ENCODE measurements at places on chromosomes 2 and 18. TPM values are rescaled to one million over a fixed set of nuclear protein-coding genes. Genes with fewer than 3 reads are reported as not detected.

The BOLL gene
- total RNA-seq, result not detected

The SPOPL gene
- total RNA-seq, result 7.1 TPM

The LINC00305 gene
- not detected for total RNA-seq

The ST8SIA3 gene
- not detected for total RNA-seq

The CRYGC gene
- total RNA-seq, result not detected

The BCL2 gene
- 7.3 TPM for total RNA-seq

The RGPD3 gene
- under 0.01 TPM for total RNA-seq

The SLC16A14 gene
- total RNA-seq, result 3.2 TPM

The PARD6G gene
- total RNA-seq, result 0.75 TPM

The DPP10 gene
- total RNA-seq, result not detected

The IL1RL1 gene
- total RNA-seq, result 2.0 TPM

The TMEM200C gene
- 0.83 TPM for total RNA-seq

The FBXO41 gene
- total RNA-seq, result 0.23 TPM

The RNPEPL1 gene
- total RNA-seq, result 2.6 TPM

The ONECUT2 gene
- under 0.01 TPM for total RNA-seq

The HOXD3 gene
- total RNA-seq, result not detected

The RASGRP3 gene
- total RNA-seq, result 4.1 TPM

The CDH19 gene
- under 0.01 TPM for total RNA-seq

The PLCD4 gene
- 4.0 TPM for total RNA-seq

The CTAGE1 gene
- not detected for total RNA-seq

The CENPA gene
- total RNA-seq, result 2.9 TPM

The C2orf15 gene
- 0.12 TPM for total RNA-seq

The CCDC148 gene
- 0.35 TPM for total RNA-seq

The PIK3C3 gene
- 35.3 TPM for total RNA-seq

The PID1 gene
- 11.4 TPM for total RNA-seq

The GBX2 gene
- total RNA-seq, result 0.60 TPM

The CPO gene
- total RNA-seq, result 0.47 TPM

The DTYMK gene
- 8.2 TPM for total RNA-seq

The COL4A4 gene
- total RNA-seq, result 6.8 TPM

The LCT gene
- under 0.01 TPM for total RNA-seq

The PFN4 gene
- total RNA-seq, result not detected
